ENCODE measurements at places on chromosomes 5 and 9.

GRCh38 chr5:96995419-96995818 is 59.5 kb downstream of the LNPEP start:
- no peak for DNase-seq

- no peak for DNase-seq
Observed at GRCh38 chr5:16558984-16559629, 57.7 kb downstream of the RETREG1 start.

- DNase-seq = no peak
Observed at GRCh38 chr5:143678148-143678905, 133.6 kb upstream of the HMHB1 start.

DNA sequence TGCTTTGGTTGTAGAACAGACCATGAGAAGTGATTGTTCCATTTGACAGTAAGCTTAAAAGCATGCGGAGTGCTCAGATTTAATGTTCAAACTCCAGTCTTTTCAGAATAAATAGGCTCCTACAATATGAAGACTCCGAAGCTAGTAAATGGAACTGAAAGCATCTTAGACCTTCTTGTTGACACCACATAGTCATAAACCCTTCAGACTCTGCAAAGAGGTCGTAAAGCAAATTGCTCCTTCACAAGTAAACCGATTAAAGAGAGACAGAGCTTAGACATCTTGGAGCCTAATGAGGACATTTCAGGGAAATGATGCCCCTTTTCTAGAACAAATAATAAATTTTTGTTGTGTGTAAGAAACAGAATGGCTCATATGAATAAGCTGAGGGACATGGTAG is 511.0 kb upstream of the RIOK2 start:
- DNase-seq = no peak

DNA sequence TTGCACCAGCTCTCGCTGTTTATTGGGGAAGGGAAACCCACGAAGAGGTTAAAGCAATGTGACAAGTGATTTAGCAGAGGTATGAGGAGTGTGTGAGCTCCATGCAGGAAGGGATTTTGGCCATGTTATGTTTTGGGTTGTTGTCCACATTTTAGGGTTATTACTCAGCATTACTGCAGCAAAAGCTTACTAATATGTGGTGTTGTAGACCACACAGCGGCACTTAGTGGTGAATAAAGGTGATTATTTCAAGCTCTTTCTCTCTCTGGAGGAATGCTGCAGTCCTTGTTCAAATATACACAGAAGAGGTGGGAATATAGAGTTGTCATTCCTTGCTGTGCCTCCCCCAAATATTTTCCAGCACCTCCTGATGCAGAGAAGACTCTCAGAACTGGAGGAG is 29.7 kb upstream of the AKNA start:
- no peak for DNase-seq

GRCh38 chr9:91681461-91682305 is 258.1 kb upstream of the NFIL3 start:
- DNase-seq = no peak

Measured in mesenteric fat pad (tissue), 1 donor.